ENCODE measurements at places on chromosomes 1 and 21.
A peak's percentile ranks its signal among the peaks of the same experiment; 100 is the strongest.

DNA sequence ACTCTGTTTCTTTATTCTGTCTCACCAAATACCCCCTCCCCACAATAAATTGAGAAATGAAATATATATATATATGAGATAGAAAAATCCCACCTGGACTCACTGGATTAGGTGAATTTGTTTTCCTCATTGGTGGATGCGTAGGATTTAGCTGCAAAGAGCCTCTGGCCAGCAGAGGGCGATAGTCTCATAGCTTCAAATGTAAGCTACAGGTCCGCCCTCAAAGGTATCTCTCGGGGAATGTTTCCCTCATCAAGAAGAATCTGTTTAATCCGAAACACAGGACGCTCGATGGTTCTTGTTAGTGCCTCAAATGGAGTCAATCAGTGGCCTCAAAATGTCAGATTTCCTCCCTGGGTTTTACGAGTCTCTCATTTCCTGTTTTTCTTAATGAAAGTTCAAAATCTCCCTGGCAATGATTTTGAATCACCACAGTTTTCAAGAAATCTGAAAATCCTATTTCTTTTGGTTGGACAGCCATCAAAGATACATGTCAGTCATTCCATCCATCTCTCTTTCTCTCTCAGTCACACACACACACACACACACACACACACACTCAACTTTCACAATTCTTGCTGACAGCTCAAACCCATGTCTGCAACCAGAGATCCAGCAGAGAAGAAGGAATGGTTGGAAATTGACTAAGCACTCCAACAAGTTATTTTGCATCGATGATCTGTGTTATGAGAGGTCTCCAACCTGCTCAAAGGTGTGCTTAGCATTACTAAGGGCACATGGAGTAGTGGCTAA is 13.9 kb upstream of the CAMK1G start:
- DNase-seq = no peak

DNA sequence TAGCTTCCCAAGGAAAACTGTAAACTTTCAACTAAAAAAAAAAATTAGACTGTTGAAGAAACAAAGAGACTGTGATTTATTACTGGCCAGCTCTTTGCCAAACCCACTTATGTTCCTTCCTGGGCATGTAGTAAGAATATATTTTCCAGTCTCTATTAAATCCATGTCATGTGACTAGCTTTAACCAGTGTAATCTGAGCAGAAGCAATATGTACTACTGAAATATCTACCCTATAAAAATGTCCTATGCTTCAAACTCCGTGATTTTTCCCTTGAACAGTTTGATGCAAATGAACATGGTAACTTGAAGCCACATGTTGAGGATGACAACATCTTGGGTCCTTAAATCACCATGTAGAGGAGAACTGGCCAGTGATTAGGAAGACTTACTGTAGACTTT is 144.5 kb downstream of the NTMT2 start:
- DNase-seq = peak; percentile 44

- no peak for DNase-seq
Measured at GRCh38 chr1:73511038-73511437, 686.9 kb downstream of the LRRIQ3 start.

DNA sequence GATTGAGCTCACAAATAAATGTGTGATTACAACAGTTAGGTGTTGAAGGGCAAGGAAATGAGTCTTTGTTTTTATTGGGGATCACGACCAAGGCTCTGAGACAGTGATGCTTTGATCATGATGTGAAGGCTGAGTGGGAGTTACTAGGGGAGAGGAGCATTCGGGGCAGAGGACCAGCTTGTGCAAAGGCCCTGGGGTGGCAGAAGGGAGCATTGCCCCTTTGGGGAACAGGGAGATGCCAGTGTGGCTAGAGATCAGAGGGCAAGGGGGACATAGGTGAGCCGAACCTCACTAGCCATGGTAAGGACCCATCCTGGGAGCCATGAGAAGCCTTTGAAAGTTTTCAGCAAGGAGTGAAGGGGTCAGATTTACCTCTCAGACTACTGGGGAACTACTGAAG is 31.1 kb downstream of the TNFRSF8 start:
- DNase-seq = no peak

- no peak for DNase-seq
Measured at GRCh38 chr1:58575551-58576324, 1.3 kb downstream of the TACSTD2 start.

DNA sequence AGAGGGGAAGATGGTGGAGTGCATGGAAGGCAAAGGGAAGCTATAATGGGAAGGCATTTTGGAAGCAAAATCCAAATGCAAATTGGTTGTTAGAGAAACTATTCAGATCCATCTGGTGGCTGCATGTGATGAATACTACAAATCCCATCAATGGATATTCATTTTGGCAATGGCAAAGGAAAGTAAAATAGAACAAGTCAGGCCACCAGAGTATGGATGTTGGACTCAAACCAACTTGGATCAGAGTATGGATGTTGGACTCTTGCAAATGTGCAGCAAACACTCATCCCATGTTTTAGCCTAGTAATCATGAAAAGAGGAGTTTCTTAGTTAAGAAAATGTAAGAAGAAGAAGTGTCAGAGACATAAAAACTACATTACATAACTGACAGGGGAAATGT is 289.6 kb upstream of the DAB1 start:
- no peak for DNase-seq

DNA sequence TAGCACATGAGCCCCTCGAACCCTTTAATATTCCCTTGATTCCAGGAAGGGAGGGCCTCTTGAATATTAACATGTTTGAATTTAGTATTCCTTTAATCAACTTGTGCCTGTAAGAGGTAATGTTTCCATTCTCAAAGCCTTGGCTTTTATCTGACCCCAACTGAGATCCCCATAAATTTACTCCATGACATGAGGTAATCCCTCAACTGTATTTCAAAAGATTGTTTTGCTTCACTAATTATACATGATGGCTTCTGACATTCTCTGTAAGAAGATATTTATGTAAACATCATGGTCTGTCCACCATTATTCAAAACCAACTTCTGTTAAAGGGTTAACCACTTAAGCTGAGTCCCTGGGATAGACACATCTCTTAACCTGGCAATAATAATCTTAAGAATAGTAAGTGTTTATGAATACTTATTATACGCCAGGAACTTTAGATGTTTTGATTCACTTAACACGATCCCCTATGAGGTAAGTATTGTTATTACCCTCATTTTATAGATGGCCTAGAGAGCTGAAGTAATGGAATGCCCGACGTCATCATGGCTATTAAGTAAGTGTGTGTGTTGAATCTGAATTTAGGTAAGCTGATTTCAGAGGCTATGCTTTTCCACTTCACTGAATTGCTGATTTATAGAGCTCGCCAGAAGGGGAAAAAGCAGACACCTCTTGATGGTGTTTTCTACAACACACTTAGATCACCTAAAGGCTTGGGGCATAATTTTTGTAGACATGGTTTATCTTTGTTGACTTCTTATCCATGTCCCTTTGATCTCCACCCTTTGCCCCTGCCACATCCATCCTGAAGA is 11.1 kb downstream of the KRTAP19-1 start:
- DNase-seq = no peak

GRCh38 chr1:218867066-218867465 is 306.6 kb upstream of the LYPLAL1 start:
- no peak for DNase-seq

DNA sequence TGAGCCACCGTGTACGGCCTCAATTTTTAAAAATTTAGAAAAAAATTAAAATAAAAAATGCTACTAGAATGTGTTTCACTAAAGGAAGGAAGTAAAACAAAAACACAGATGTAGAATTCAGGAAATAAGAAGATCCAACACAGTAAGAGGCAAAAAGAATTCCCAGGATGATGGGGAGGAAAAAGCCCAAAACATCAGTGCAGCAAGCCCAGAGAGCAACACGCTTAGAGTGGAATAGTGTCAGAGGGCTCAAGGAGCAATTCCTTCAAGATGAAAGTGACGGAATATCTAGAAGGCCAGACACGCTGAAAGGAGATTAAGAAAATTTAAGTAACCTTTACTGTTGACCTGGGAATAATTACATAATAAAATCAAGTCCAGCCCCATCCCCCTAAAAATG is 80.4 kb downstream of the DAP3 start:
- DNase-seq = no peak

- no peak for DNase-seq
Measured at GRCh38 chr1:248372394-248372793, 3.2 kb upstream of the OR2T6 start.

DNA sequence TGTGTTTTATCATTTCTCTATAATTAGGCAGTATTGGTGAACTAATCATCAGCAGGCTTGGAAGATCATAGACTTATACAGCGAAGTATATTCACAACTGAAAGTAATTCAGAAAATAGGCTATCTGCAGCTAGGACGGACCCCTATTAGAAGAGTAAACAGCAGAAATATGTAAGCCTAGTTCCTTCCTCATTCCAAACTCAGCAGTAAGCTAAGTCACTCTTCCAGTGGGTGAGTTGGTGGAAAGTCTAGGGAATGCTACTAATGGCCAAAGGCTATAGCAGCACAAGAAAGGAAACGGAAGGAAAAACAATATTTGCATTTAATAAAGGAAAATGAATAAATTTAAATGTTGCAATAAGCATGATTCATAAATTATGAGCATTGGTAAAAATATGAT is 918.1 kb upstream of the TMPRSS15 start:
- DNase-seq = no peak

DNA sequence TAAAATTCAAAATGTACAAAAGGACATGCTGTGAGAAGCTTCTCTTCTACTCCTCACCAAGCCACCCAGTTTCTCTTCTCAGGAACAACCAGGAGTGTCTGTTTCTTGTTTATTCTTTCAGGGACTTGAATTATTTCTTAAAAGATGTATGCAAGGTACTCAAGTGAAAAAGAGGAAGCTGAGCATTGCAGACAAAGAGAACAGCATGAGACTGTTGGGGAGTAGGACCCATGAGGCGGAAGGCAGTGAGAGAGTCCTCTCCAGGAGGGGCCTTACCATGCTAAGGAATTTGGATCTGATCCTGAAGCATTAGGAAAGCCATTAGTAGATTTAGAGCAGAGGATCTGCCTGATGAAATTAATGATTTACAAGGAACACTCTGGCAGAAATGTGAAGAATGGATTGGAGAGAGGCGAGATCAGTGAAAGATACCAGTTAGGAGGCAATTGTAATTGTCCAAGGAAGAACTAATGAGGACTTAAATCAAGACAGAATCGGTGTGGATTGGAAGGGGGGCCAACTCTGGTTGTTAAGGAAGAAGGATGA is 14.7 kb upstream of the SSX2IP start:
- DNase-seq = no peak

DNA sequence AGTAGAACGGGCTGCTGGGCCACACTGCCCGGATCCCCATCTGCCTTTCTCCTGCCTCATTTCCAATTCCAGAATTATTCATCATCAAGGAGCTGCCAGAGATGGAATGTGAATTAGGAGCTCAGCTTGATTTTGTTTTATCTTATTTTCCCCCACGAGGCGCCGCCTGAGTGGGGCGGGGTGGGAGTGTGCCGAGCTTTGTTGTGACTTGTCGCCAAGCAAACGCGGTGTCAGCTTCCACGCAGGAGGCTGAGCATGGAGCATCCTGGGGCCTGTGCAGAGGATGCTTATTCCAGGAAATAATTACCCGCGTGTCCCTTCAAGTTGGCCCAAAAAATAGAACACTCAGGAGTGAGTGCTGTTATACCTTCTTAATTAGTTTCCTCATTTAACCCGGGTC is 91.2 kb downstream of the HMGB4 start:
- no peak for DNase-seq

- DNase-seq = no peak
Measured at GRCh38 chr1:91592716-91593477, 92.2 kb downstream of the CDC7 start.

- peak; percentile 95 for DNase-seq
Measured at GRCh38 chr1:159881622-159882526, 18.1 kb downstream of the CFAP45 start.

DNA sequence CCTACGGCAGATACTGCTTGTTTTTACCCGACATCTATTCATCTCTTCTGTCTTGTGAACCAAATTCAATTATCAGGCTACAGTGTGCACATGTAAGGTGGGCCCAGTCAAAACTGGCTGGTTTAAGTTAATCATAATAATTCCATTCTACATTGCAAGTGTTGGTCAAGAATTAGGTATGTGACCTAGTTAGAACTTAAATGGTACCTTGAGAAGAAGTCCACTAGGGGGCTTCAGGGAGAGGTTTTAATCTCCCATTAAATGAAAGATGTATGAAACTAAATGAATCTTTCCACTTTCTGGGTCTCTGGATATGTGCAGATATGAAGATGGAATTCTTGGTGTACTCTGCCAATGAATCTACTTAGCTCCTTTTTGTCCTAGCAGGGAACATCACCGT is 187.1 kb downstream of the CDC42BPA start:
- DNase-seq = peak; percentile 21
